HuH-7.5 (cell line): ENCODE measurements at places on chromosomes 6 and 20.

DNA sequence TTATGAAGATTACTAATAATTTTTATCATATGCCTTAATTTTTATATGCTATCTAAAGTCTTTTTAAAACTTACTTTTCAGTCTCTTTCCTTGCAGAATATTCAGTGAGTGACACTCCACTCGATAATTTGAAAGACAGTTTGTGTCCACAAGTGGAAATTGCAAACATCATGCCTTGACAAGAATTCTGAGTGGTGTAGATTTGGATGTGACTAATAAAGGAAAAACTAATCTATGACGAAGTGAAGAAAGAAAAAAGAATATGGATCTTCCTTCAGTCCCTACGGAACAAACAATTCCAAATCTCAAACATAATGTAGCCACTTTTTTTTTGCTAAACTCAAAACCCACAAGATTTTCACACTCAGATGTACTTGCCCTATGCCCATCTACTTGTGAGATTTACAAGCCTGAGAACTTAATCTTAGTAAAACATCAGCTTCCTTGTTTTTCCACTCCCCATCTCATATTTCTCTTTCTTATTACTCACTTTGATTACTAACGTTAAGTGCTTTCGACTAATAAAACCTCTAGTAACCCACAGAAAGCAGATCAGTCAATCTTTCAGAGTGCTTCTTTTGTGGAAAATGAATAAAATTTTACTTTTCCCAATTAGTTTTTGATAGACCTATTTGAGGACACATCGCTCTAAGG lies 1155.8 kb downstream of the GRIK2 start:
- no peak for DNase-seq

DNA sequence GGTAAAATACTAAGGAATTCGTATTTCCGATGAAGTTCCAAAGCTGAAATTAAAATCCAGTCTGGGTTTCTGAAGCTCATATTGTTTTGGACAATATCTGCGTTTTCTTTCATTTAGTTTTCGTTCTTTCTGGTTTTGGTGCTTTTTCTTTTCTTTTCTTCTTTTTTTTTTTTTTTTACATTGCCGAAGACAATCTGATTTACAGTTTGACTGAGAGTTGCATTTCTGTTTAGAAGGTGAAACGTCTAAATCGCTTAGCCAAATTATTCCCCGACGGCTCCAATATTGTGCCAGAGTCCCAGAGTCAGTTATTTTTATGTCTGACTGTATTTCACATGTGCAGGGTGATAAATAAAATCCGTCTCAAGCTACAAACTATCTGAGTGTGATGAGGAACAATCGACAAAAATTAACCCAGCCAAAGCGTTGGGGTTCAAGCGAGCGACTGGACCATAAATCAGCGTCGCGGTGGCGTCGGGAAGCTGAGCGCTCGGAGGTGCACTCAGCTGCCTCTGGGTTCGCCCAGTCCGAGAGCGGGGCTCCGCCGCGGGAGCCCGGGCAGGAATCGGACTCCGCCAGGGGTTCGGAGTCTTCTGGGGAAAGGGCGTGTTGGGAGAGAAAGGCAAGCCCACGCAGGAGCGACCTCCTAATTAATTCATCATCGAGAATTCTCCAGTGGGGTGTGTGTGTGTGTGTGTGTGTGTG lies 8.2 kb upstream of the TBX18 start:
- DNase-seq = no peak

- no peak for DNase-seq
Measured at GRCh38 chr6:111606620-111607115, 990 bp upstream of the TRAF3IP2 start.

GRCh38 chr6:9409126-9409525 lies 973.8 kb upstream of the SLC35B3 start:
- DNase-seq = no peak

GRCh38 chr6:112743323-112743722 lies 396.2 kb downstream of the RFPL4B start:
- no peak for DNase-seq

GRCh38 chr20:32232326-32232886 lies 24.7 kb downstream of the POFUT1 start:
- no peak for DNase-seq

- DNase-seq = no peak
Measured at GRCh38 chr6:110214338-110214737, 34.1 kb downstream of the CDC40 start.

DNA sequence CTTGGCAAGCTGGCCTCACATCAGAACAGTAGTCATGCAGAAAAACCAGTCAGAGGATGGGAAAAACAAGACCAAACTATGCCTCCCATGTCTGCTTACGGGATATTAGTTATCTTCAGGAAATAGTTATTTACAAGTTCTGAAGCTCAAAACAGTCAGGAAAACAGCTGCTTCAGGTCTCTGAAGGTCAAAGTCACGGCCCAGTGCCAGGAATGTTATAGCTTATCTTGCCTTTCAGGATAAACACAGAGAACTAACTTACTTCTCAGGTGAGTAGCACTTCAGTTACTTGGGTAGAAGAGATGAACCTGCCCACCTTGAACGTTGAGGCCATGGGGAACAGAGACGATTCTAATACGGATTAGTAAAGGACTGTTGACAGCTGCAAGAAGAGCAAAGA lies 310.7 kb downstream of the KIF16B start:
- no peak for DNase-seq

- DNase-seq = peak; percentile 15
Measured at GRCh38 chr6:13331516-13332348, 3.4 kb upstream of the TBC1D7 start.

DNA sequence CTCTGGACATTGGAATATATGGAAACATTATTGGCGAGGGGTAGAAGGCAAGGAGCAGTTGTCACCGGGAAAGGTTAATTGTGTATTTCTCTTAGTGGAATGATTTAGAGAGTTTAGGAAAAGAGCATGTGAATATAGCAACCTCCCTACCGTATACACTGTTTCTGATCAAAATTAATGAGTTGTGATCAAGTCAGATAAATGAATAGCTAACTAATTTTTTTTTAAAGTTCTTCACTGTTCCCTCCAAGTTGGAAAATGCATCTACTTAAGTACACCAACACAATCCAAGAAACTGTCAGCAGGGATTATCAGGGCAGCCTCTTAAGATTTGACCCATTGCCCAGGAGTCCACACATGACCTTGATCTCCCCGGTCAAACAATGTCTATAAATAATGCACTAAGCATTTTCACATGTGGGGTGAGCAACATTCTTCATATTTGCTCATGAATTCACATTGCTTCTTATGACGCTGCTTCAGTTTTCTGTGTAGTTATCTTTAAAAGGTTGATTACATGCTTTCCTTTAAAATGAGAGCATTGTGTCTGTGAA lies 680.8 kb upstream of the NRSN1 start:
- no peak for DNase-seq

- peak; percentile 94 for DNase-seq
Measured at GRCh38 chr20:3222635-3223600, 13.6 kb downstream of the ITPA start.

DNA sequence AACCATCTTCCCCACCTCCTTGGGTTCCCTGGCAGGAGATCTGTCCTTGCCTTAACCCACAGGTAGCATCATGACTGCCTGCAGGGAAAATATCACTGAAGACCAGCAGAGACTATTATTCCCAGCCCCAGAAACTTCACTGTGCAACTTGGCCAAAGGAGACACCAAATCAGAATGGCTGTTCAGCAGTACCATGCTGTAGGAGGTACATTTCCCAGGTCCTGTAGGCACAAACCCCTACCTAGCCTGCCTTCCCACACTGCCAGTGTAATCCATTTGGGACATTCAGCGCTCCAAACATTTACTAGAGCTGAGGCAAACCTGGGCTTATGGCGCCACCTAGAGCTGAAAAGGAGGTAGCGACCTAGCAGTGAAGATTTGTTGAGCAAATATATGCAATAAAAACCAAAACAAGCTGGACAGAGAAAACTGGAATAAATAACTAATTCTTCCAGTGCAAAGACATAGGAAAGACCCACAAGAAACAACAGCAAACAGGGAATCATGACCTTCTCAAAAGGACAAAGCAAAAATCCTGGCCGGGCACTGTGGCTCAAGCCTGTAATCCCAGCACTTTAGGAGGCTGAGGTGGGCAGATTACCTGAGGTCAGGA lies 60.3 kb downstream of the VTA1 start:
- DNase-seq = no peak

GRCh38 chr6:143698759-143699429 lies 21.1 kb downstream of the PHACTR2 start:
- no peak for DNase-seq

DNA sequence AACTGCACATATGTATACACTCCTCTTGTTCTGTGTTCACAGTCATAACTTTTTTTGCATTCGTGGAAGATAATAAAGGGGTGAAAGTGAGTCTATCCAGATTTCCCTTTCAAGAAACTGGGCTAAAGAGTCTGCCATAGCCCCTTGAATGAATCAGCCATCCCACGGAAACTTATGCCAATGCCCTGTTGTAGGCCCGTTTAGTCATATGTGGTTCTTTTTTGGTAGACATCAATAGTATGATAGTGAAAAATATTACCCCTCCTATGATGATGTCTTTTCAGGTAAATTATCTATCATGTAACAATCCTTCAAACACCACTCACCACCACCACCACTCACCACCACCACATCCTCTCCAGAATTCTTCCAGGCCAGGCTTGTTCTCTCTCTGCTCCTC lies 99.9 kb upstream of the MYLIP start:
- DNase-seq = no peak

- peak; percentile 47 for DNase-seq
Measured at GRCh38 chr6:139708337-139709199, 334.1 kb upstream of the CITED2 start.

- no peak for DNase-seq
Measured at GRCh38 chr6:158405933-158406332, 93.7 kb downstream of the TULP4 start.

DNA sequence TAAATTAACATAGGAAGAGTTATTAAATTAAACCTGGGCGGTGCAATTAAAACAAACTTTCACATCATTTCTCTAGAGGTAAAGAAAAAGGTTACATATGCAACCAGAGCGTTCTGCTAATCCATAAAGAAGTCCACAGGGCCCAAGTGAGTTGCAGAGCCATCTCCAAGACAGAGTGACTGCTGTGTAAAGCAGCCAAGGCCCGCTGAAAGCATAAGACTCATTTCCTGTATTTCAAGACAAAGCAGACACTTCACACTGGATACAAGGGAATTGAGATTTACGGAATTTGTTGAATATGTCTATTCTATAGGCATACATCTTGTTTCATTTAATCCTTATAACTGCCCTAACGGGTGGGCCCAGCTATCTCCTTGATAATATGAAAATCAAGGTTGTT lies 422.8 kb downstream of the CBLN4 start:
- DNase-seq = peak; percentile 1

- no peak for DNase-seq
Measured at GRCh38 chr6:392441-393390, 1.2 kb downstream of the IRF4 start.

GRCh38 chr20:4919047-4919704 lies 82.1 kb downstream of the SLC23A2 start:
- DNase-seq = no peak

DNA sequence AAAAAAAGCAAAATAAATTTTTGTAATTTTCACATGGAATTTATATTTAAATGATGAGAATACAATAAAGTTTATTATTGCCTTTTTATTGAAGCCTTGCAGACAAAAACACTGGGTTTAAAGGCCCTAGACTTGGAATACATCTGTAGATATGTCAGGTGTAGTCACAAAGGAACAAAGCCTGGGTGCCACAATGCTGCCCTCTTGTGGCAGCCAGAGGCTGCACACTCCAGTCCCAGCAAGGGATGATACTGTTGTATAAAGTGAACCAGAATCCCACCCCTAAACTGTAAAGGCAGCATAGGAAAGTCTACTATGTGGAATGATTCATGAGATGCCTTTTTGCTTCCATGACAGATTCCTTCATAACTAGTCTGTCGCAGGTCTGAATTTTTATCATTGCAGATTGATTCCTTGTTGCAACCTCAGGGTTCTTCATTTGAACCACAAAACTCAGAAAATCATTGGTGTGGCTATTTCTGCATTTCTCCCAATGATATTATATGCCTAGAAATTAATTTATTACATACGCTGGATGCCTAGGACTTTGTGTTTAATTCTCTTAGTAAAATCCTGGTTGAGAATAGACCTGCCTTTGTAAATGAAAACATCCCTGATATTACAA lies 37.0 kb downstream of the MAK start:
- peak; percentile 41 for DNase-seq

- DNase-seq = peak; percentile 61
Measured at GRCh38 chr20:1965520-1966351, 28.1 kb downstream of the PDYN start.

GRCh38 chr6:91877994-91878393 lies 1291.1 kb upstream of the MAP3K7 start:
- no peak for DNase-seq

DNA sequence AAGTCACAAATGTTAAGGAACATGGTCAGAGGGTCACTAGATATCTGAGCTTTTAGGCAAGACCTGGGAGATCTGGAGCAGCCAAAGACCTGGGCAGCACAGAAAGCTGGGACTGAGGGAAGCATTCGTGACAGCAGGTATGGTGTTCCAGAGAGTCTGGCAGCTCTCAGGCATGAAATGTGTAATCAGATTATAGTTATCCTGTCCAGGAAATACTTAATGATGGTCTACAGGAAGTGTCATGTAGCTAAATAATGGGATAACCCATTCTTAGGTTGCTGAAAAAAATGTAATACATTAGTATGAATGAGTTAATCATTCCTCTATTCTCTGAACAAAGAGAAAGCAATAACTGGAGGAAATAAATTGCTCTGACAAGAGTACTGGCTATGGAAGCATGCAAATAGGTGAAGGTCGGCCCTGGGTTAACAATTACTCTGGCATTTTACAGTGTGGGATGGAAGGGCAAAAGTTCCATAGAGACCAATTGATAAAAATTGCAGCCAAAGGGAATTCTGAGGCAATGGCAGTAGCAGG lies 740.5 kb downstream of the CBLN4 start:
- no peak for DNase-seq

DNA sequence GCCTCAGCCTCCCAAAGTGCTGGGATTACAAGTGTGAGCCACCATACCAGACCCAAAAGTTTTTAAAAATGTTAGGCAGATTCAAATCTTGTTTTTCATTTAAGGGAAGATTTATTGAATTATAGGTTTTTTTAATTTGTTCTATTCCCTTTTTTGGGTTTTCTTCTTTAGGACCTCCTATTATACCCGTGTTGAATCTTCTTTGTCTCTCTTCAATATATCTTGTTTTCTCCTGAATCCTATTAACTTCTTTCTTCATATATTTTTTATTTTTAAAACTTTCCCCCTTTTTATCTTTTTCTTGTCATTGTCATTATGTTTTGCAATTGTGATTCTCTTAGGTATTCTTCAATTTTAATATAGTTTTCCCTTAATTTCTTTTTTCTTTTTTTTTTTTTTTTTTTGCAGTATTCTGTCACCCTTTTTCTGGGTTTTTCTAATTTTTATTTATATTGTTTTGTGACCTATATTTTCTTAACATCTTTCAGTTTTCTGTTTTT lies 45.9 kb upstream of the NOP56 start:
- DNase-seq = no peak

GRCh38 chr20:25125636-25126035 lies 43.7 kb upstream of the VSX1 start:
- DNase-seq = no peak

- DNase-seq = no peak
Measured at GRCh38 chr20:43531091-43531443, 23.6 kb downstream of the L3MBTL1 start.
